Amygdala (tissue), 56 donors: ENCODE measurements at places on chromosomes 3 and 15.
A peak's percentile ranks its signal among the peaks of the same experiment; 100 is the strongest.

GRCh38 chr3:146903927-146904326, 298.8 kb upstream of the PLSCR5 start:
- DNase-seq: no peak

- no peak for DNase-seq
These were observed 1.9 kb downstream of the MB21D2 start for GRCh38 chr3:192915722-192916121.

DNA sequence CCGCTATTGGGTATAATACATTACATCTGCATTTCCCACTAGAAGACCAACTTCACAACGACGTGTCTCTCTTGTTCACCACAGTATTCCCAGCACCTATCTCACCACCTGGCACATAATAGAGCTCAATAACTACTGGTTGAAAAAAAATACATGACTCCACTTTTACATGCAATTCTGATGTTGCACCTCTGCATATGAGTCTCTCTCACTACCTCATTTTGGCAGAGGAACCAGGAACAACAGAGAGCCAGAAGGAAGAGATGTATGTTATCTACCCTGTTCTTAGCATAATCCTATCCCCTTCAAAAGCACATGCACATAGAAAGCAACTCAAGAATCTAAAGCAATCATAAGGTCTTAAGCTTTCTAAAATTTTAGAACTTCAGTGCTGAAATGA, 61.6 kb downstream of the SHQ1 start:
- no peak for DNase-seq

- DNase-seq: no peak
These were observed 8.4 kb downstream of the GATA2 start for GRCh38 chr3:128484404-128485281.

DNA sequence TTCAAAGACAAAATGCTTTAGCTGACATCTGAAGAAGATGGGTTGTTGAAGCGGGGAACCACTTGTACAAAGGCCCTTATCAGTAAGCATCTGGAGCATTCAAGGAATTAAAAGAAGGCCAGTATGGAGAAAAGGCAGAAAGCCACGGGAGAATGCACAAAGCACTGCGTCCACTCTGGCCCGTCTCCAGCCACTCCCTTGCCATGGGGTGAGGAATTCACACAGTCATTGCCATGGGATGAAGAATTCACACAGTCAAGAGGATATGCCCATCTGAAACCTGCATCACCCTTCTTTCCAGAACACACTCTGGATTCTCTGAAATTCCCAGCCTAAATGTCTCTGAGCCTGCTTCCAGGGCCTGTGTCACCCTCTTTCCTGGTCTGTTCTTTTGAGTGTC, 26.7 kb upstream of the STAG1 start:
- DNase-seq: no peak

- DNase-seq: no peak
These were observed 21.1 kb upstream of the PDE8A start for GRCh38 chr15:84960391-84961113.

DNA sequence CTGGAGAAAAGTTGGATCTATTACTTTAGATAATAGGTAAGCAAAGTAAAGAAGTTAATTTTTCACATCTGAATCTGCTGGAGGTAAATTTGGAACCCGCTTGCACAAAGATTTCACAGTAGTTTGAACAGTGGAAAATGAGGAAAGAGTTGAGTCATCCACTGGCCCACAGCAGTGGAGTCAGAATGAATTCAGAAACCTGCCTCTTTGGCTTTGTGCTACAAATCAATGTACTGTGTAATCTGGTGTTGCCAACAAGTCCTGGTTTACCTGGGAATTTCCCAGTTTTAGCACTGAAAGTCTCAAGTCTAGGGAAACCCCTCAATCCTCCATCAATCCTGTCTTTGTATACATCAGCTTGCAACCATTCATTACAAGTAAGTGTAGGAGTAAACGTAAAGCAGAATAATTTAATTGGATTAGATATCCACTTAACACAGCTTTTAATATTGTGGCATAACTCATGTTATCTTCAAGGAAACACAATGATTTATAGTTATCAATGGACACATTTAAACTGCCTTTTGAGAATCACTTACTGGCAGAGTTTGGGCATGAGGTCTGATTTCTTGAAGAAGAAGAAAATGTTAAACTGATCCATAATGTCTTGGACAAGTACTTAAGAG, 100.6 kb downstream of the DCLK3 start:
- no peak for DNase-seq

DNA sequence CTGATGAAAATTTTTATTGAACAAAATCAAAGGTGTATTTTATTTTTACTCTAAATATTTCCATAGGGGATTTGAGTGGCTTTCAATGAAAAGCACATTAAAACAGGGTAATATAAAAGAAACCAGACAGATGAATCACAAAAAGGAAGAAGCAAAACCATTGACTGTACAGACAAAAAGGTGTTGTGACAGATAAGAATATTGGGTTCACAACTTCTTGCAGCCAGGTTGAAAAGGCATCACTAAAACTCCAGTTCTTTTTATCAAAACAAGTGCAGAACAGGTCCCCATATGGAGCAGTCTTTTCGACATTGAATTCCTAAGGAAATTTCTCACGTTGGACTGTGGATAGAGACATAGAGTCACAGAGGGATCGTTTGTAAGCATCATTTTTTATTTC, 53.8 kb downstream of the AGTR1 start:
- no peak for DNase-seq

DNA sequence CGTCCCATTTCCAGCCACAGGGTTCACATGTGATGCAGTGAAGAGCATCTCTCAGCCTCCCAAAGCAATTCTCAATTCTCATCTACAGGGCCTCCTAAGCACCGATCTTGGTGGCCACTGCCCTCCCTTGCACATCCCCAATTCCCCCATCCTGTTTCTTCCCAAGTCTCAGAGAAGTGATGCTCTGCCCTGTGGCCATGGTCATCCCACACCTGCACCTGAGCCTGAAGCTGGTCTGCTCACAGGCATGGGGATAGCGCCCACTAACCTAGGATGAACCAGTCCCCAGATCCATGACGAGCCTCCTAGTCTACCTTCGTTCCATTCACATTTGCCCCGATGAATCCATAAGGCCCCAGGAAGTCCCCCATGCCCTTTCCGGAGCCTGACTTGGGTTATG, 201.5 kb downstream of the UACA start:
- no peak for DNase-seq

GRCh38 chr15:86915811-86916331, 836.2 kb downstream of the AGBL1 start:
- DNase-seq: peak; percentile 74

DNA sequence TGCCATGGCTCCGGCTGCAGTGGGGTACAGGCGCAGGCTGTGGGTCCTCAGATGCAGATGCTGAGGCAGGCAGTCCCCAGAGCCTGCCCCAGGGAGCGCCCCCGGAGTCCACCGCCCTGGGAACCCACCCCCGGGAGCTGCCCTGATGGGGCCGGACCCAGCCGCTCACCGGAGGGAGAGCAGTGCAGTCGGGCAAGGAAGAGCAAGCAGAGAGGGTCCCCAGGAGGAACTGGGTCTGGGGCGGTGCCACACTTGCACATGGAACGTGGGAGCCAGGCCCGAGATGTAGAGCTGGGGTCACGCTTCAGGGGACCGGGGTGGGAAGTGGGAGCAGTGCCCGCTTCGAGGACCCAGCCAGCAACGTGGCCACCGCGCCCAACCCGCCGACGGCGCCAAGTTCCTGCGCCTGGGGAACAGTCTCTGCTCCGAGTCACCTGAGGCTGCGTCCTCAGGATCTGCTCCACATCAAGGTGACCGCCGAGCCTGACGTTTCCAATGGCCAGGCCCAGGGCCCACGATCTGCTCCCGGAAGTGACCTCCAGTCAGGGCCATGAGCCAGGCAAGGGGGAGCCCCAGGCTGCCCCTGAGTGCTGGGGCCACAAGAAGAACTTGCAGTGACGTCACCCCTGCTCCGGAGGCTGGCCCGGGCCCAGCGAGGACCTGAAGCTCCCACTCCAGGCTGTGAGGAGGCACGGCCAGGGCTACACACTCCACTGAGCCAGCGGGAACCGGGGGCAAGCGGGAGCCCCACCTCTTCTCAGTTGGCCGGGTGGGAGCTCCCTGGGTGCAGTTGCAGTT, 27.0 kb upstream of the TFG start:
- no peak for DNase-seq

DNA sequence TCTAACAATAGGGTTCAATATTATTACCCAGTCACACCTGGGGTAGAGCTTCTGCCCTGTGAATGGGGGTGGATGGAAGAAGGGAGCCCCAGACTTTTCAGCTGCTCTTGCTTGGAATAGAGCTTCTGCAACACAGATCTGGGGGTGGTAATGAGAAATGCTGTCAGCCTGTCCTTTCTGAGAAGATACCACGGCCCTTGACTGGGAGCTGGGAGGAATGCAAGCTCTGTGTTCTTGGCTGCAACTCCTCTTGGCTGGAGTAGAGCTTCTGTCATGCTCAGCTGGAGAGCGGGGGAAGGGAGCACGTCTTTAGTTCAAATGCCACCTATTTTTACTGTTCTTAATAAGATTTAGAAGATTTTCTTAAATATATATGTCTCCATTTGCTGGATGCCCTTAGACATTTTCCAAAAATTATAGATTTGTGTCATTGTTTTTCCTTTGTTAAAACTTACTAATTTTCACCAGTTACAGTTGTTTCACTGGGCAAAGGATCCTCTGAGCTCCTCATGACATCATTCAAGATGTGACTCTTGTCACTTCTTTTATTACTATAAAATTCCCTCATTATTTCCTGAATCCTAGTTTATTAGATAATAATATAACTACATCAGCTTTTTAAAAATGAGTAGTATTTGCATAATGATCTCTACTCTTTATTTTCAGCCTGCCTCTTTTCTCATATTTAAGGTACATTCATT, 180.0 kb upstream of the TGFBR2 start:
- no peak for DNase-seq

- no peak for DNase-seq
These were observed 614.8 kb downstream of the ZIC1 start for GRCh38 chr3:148023994-148024393.

DNA sequence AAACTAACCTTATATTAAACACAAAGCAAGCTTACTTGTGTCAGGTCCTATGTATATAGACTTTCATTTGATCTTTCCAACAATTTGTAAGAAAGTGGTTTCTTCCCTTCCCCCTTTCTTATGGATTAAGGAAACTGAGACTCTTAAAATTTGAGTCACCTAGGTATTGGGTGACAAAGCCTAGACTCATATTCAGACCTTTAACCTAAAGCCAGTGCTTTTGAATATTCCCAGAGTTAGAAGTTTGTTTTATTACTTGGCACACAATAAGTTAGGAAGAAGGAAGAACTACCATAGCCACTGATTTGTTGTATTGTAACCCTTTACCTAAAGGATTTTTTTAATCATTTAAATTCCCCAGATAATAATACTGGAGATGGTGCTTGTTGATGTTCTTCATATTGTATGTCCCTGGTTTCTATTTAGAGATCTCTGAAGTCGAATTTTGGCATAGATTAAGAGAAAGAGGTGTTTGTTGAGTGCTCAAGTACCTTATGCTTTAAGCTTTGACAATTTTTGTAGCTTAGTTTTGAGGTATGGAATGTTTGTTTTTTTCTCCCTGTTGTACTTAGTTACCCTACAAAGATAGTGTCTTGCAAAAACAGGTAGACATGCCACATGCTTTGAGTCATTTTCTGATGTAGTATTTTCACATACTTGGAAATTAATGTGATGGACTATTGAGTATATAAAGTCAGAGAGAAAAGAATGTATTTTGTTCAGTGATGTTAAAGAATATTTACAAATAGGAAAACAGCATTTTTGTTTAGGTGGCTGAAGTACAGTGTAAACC, 11.2 kb downstream of the TSC22D2 start:
- DNase-seq: no peak

- no peak for DNase-seq
These were observed 45.3 kb upstream of the MME start for GRCh38 chr3:155034786-155035185.

GRCh38 chr15:47486040-47486439, 231.3 kb upstream of the SEMA6D start:
- DNase-seq: no peak

DNA sequence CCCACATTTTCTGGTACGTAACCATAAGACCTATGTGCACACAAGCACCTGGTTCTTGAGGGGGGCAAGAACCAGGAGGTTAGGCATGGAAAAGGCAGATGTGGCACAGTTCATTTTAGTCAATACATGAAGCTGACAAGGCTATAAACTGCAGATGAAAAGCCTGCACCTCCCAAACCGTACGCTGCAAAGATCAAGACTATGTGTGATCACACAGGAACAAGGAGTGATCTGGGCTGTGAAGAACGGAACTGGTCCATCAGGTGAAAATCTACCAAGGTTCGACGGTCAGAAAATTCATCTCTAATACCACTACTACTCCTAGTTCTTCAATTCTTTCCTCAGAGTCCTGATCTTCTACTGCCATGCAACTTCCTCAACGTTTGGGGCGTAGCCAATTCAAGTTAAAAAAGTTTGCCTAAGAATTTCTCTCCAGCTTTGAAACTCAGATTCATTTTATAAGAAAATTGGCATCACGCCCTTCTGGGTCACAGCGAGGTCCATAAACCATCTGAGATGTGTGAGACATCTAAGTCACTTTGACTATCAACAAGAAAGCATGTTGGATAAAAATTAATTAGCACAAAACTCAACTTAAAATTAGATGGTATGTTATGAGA, 41.9 kb downstream of the PLD1 start:
- no peak for DNase-seq

DNA sequence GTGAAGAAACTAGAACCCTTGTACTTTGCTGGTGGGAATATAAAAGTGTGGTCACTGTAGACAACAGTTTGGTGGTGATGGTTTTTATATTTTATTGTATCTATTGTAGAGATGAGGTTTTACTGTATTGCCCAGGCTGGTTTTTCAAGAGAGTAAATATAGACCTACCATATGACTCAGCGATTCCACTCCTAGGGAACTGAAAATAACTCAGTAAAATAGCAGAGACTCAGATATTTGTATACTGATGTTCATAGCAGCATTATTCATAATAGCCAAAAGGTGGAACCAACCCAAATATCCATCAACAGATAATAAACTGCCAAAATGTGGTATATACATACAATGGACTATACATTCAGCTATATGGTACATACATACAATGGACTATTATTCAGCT, 68.8 kb upstream of the IL12A start:
- no peak for DNase-seq

DNA sequence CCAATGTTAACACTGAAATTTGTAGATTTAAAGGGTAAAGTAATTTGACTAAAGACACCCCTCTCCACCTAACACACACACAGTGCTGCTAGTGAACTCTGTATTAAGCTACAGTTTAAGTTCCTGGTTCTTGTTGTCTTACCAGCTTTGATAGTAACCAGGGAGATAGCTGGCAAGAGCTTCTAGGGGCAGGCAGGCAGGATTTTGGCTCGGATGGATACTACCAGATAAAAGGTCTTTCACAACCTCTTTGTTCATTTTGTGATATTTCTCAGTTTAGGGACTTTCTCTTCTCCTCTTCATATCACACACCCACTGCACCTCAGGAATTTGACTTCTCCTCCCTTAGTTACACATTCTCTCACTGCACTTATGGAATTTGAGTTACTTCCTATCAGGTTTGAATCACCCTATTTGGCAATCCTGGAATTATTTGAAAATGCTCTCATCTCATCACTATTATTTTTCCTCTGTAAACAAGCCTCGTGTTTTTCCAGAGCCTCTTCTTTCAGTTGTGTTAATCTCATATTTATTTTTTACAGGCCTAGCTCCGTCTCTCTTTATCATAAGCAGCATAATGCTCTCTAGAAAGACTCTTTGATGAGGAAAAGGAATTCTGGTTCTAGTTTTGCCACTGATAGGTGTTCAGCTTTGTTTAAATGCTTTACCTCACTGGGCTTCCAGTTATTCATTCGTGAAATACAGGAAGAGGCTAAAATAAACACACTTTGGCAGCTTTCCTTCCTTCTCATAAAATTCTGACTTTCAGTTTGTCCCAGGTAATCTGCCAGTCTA, 23.0 kb upstream of the CLDN1 start:
- DNase-seq: no peak

GRCh38 chr15:28003302-28004037, 95.6 kb downstream of the OCA2 start:
- DNase-seq: no peak
